GM18507 (cell line): ENCODE measurements at places on chromosomes 7 and 10.

GRCh38 chr10:82378146-82378545, 503.2 kb downstream of the NRG3 start:
- DNase-seq, result no peak

- DNase-seq, result no peak
Observed at GRCh38 chr10:30751678-30752331, 122.3 kb upstream of the LYZL2 start.

- DNase-seq, result no peak
Observed at GRCh38 chr7:70113536-70113935, 515.3 kb downstream of the AUTS2 start.

DNA sequence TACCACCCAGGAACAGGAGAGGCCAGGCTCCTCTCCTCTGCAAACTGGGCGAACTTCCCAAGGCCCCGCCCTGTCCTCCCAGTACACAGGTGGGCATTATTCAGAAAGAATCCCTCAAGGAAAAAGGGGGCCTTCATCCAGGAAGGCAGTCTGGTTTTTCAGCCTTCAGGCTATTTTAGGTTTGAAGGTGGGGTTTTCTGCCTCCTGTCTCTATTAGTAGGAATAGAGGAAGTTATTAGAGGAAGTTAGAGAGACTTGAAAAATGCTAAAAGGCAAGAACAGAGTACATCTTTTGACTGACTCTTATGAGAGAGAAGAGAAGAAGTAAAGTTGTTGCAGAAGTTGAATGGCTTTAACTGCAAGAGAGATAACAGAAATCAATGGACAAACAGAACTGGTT, 250.9 kb upstream of the SORCS1 start:
- DNase-seq, result no peak

DNA sequence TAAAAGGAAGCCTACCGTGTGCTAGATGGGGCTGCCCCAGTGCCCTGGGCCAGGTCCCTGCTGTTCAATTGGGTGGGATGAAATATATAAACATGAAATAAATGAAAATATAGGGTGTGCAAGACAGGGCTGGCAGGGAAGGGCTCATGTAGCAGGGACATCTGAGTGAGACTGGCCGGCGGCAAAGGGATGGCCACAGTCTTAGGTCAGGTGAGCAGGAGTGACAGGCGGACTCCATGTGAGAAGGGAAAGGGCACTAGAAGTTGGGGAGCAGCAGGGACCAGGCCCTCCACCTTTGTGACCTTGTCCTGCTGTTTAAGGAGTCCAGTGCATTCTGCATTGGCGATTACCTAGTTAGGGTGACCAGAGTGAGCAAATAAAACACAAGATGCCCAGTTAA, 207.6 kb upstream of the ZNF32 start:
- no peak for DNase-seq

DNA sequence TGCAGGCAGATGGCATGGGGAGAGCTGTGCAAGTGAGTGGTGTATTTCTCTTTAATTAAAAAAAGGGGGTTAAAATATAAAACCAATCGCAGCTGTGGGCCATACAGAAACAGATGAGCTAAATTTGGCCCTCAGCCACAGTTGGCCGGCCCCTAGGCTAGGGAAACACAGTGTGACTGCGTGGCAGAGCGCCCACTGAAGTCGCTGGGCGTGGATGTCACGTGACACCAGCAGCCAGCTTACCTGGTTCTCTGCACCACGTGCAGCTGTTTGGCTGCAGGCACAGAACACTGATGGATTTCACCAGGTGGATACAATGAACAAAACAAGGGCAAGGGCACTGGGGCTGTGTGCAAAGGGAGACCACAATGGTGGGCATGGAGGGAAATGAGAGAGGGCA, 119.3 kb upstream of the ZNF746 start:
- DNase-seq, result no peak

DNA sequence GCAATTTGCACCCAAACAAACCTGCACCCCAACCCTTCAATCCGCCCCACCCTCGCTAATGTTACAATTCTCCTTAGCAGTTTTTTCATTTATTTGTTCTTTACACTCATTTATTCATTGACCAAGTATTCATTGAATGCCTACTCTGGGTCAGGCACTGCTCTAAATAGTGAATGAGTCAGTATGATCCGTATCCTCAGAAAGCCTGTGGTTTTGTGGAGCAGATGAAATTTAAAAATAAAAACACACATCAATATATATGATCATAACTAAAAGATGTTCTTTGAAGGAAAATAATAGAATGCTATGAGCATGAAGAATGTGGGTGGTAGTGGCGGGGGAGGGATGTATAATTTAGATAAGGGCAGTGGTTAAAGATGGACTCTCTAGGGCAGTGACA, 13.3 kb downstream of the IFIT5 start:
- no peak for DNase-seq

GRCh38 chr7:150877536-150877935, 25.2 kb downstream of the AOC1 start:
- DNase-seq, result no peak

DNA sequence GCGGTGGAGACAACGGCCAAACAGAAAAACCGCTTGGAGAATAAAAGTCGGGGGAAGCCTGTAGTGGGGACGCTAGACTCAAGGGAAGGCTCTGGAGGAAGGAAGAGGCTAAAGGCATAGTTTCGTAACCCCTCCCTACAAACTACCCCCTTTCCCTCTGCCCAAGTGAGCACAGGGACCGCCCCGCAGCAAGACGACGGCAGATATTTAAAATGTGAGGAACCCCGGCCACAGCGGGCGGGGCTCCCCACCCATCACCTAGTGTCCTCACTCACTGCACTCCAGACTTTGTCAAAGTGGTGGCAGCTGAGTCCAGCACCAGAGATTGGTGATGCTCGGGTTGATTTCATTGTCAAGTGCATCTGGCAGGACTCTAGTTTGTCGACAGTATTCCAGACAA, 69.1 kb downstream of the PRKAG2 start:
- DNase-seq, result no peak

- DNase-seq, result no peak
Observed at GRCh38 chr7:84190016-84190705, 4.4 kb downstream of the SEMA3A start.

- no peak for DNase-seq
Observed at GRCh38 chr7:44348851-44349781, 23.7 kb upstream of the CAMK2B start.

DNA sequence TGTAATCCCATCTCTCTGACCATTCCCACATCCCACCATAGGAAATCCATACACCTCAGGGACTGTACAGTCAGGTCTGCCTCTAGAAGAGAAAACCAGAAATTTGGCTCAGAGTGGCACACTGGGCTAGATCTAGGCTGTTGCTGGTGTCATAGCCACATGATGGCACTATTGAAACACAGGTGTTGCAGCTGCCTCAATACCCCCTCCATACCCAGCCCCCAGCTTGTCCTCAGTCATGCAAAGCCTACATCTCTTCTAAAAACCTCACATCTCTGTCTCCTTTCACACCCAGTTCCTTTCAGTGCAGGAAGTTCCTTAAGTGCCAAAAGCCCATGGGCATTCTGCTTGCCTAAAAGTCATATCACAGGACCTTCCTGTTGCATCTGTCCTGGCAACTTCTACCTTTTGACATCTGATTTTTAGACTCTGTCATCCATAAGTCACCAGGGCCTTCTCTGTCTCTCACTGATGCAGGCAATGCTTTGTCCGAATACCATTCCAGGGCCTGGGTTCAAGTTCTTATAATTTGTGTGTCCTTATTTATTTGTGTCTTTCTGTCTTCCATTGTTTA, 27.0 kb upstream of the HIBADH start:
- DNase-seq, result no peak
